ENCODE measurements at places on chromosomes 2 and 18.

DNA sequence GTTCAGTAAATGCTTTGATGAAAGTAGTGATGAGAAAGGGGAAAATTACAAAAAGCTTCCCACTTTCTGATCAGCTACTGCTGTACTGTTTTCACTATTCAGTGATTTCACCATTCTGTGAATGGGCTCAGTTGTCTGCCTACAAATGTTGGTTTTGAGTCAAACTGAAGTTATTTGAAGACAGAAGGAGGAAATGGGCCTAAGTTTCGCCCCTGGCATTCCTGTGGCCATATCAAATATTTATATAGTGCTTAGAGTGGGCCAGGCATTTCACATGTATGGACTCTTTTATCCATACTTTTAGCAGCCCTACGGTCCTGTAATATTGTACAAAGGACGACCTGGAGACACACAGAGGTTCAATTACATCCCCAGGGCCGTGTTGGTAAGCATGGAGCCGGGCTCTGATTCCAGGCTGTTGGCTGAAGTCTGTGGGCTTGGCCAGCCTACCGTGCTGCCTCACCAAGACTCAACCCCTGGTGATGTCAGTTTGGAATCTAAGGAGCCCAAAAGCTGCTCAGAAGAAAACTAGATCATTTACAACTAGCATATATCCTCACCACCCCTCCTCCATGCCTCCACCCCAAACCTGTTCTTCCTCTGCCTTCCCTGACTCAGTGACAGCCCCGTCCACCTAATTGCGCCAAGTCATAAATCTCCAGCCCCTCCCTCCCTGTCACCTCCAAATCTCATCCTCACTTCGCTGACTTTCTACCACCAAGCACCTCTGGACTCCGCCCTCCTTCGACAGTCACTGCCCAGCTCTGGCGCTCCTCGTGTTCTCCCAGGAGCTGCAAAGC is 10.1 kb upstream of the GRHL1 start:
- H3K4me3 ChIP-seq: no peak overlapping the region
- peaks cover 9% of the 10 kb centered on the region for H3K27me3 ChIP-seq
- no peak overlapping the region for H3K27ac ChIP-seq
- H3K4me1 ChIP-seq: peaks cover 3% of the 10 kb centered on the region

DNA sequence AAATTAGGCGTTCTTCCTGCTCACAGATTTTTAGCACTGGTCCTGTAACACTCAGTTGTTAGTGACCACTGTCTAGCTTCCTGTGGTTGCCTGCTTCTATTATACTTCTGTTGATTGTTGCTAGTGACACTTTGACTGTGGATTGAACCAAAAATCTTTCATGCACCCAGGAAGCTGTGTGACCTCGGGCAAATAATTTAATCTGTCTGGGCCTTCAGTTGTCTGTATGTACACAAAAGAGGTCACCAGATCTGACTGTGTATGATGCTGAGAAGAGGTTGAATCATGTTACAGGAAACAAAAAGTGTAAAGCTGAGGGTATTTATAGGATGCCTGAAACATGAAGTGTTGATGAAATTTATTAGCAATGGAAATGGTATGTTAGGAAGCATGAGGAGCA is 12.7 kb downstream of the ICOS start:
- peaks cover 80% of the 10 kb centered on the region for H3K36me3 ChIP-seq
- H3K27ac ChIP-seq: peak overlapping the region; percentile 91
- peak overlapping the region; percentile 73 for H3K4me3 ChIP-seq
- no peaks in the 10 kb centered on the region for H3K27me3 ChIP-seq
- H3K4me1 ChIP-seq: peaks cover 91% of the 10 kb centered on the region

DNA sequence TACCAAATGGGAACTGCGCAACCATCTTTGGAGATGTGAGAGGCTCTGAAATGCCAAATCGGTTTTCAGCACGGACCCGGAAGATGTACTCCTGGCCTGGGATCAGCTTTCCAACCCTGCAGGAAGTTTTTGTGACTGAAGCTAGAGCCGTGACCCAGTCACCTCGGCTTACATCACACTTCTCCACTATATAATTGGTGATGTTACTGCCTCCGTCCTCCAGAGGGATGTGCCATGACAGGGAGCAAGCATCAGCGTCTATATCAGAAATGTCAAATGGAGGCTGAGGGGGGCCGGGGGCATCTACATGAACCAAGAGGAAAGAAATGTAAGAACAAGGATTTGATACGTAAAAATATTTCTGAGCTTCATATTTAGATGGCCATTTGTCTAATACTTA is 104.4 kb downstream of the PLEKHA3 start:
- no peaks in the 10 kb centered on the region for H3K4me1 ChIP-seq
- H3K36me3 ChIP-seq: peaks cover 52% of the 10 kb centered on the region
- DNase-seq: no peak
- no peak overlapping the region for H3K4me3 ChIP-seq
- no peak overlapping the region for H3K27ac ChIP-seq

DNA sequence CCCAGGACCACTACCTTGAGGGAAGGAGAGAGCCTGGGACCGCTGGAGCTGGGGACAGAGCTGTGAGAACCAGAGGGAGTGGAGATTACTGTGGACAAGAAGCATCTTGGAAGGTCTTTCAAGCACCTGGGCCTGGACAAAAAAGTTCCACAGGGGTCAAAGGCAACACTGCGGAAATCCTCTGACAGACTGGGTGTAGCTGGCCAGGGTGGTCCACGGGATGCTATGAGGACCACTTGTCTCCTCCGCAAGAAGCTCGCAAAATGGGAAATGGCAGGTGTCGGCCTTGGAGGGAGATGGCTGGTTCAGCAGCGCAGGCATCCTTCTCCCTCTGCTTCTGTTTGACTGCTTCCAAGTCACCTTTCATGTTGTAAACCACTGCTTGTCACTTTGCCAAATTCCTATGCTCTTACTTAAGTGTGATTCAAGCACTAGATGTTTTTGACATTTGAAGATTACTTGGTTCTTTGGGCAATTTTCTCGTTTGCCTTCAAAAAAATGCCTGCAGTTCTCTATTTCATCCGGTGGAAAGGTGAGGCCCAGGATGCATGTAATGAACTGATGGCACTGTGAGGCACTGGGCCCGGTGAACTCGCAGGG is 27.7 kb downstream of the KLHL29 start:
- H3K4me1 ChIP-seq: no peaks in the 10 kb centered on the region
- H3K27ac ChIP-seq: no peak overlapping the region
- no peaks in the 10 kb centered on the region for H3K36me3 ChIP-seq

DNA sequence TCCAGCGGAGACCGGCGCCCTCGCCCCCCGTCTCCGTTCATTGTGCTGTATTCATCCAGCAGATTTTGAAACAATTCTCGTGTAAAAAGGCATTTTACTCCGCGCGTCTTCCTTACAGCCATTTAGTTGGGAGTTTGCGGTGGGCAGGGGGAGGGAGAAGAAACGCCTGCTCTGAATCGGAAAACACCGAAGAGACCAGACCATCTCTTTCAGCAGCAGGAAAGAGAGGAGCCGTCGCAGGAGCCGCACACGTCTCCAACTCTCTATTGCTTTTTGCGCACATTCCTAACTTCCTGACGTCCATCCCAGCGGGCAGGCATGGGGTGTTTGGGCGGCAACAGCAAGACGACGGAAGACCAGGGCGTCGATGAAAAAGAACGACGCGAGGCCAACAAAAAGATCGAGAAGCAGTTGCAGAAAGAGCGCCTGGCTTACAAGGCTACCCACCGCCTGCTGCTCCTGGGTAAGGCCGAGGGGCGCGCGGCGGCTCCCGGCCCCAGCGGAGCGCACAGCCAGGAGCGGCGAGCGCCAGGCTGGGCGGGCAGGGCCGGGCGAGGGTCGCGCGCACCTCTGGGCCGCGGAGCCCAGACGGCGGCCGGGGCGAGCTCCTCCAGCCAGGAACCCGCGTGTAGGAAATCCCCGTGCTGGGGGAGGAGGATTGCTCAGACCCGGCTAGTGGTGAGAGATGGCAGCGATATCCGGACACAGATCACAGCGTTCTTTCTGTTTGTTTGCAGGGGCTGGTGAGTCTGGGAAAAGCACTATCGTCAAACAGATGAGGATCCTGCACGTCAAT is 63.2 kb downstream of the GNAL start:
- H3K4me1 ChIP-seq: peaks cover 10% of the 10 kb centered on the region
- peak overlapping the region; percentile 63 for H3K4me3 ChIP-seq
- DNase-seq: peak; percentile 41
- H3K27ac ChIP-seq: no peak overlapping the region

- DNase-seq: no peak
- peaks cover 1% of the 10 kb centered on the region for H3K4me1 ChIP-seq
- H3K27me3 ChIP-seq: peaks cover 35% of the 10 kb centered on the region
- H3K27ac ChIP-seq: no peak overlapping the region
- no peaks in the 10 kb centered on the region for H3K36me3 ChIP-seq
- H3K4me3 ChIP-seq: no peak overlapping the region
Observed at GRCh38 chr18:37481072-37481471, 84.5 kb downstream of the CELF4 start.

GRCh38 chr18:3624935-3625741 is 175.2 kb downstream of the TGIF1 start:
- peak; percentile 81 for DNase-seq
- H3K4me3 ChIP-seq: peak overlapping the region; percentile 42
- no peaks in the 10 kb centered on the region for H3K36me3 ChIP-seq
- no peaks in the 10 kb centered on the region for H3K27me3 ChIP-seq

DNA sequence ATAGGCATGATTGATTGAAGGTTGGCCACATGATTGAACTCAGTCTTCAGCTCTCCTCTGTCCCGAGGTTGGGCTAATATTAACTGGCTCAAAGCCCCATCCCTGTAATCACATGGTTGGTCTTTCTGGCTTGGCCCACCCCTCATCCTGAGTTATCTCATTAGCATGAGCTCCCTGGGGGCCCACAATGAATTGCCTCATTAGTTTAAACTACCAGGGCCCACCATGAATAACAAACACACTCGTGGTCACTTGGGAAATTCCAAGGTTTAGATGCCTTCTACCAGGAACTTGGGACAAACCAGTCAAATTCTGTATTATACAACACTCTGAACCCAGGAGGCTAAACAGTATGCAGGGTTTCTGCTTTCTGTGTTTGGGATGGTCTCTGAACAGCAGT is 121.7 kb upstream of the B3GNT2 start:
- no peaks in the 10 kb centered on the region for H3K27me3 ChIP-seq
- no peak overlapping the region for H3K4me3 ChIP-seq
- peaks cover 25% of the 10 kb centered on the region for H3K36me3 ChIP-seq
- no peak for DNase-seq
- H3K27ac ChIP-seq: no peak overlapping the region

GRCh38 chr2:208280234-208280633 is 14.2 kb downstream of the PIKFYVE start:
- no peak overlapping the region for H3K4me3 ChIP-seq
- DNase-seq: no peak
- peaks cover 57% of the 10 kb centered on the region for H3K36me3 ChIP-seq
- H3K27me3 ChIP-seq: no peaks in the 10 kb centered on the region
- H3K4me1 ChIP-seq: peaks cover 22% of the 10 kb centered on the region

DNA sequence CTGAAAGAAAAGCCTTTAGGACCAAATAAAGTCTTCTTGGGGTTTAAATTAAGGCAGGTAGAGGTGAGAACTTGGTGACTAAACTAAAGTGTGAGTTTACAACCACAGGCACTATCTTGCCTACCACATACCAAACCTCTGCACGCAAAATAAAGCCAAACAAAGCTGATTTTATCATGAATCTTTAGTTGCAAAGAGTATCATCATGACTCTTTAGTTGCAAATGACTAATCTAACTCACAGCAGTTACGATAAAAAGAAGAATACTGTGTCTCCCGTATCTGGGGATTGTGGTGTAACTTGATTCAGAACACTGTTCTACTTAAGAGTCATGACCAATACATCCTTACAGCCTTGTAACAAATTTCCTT is 11.2 kb downstream of the CFAP210 start:
- H3K4me3 ChIP-seq: no peak overlapping the region
- DNase-seq: peak; percentile 40
- peaks cover 15% of the 10 kb centered on the region for H3K4me1 ChIP-seq
- H3K36me3 ChIP-seq: no peaks in the 10 kb centered on the region
- peaks cover 2% of the 10 kb centered on the region for H3K27me3 ChIP-seq

DNA sequence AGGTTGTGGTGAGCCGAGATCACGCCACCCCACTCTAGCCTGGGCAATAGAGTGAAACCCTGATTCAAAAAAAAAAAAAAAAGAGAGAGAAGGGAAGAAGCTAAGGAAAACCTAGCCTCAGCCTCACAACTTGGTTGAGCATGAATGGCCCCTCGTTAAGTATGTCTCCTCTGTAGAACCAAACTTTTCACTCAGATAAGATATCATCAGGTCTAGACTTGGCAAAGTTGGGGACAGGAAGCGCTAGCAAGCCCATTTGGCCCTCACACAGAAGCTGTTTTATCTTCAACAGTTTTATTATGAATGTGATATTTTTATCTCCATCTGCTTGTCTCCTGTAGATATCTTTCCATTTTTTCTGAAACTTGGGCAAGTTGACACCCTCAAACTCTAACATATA is 3.5 kb upstream of the ASXL2 start:
- no peak overlapping the region for H3K4me3 ChIP-seq
- H3K4me1 ChIP-seq: peaks cover 24% of the 10 kb centered on the region
- no peak overlapping the region for H3K27ac ChIP-seq
- H3K36me3 ChIP-seq: peaks cover 3% of the 10 kb centered on the region
- no peaks in the 10 kb centered on the region for H3K27me3 ChIP-seq
- DNase-seq: no peak

- H3K4me1 ChIP-seq: no peaks in the 10 kb centered on the region
- no peak overlapping the region for H3K27ac ChIP-seq
- H3K27me3 ChIP-seq: no peaks in the 10 kb centered on the region
- no peak for DNase-seq
- no peaks in the 10 kb centered on the region for H3K36me3 ChIP-seq
Observed at GRCh38 chr2:163715668-163716067, 20.1 kb downstream of the FIGN start.

DNA sequence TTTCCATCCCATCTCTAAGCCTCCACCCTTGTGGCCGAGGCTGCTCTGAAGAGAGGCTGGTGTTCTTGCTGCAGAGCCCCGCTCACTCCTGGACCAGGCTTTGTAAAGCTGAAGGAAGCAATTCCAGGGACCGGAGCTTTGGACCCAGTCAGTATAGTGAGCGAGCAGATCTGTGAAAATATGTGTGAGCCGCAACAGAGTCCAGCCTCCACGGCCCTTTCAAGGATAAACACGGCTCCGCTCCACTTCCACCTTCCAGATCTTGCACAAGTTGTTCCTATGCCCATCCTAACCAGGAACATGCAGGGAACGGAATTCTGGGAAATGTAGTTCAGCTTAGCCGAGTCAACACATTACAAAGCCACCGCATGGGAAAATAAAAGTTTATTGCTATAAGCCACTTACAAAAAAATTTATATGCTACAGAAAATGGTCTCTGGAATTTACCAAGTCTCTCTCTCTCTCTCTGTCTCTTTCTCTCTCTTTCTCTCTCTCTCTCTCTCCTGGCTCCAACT is 151.7 kb upstream of the ZNF521 start:
- peaks cover 3% of the 10 kb centered on the region for H3K27me3 ChIP-seq
- no peak overlapping the region for H3K4me3 ChIP-seq
- H3K4me1 ChIP-seq: no peaks in the 10 kb centered on the region

DNA sequence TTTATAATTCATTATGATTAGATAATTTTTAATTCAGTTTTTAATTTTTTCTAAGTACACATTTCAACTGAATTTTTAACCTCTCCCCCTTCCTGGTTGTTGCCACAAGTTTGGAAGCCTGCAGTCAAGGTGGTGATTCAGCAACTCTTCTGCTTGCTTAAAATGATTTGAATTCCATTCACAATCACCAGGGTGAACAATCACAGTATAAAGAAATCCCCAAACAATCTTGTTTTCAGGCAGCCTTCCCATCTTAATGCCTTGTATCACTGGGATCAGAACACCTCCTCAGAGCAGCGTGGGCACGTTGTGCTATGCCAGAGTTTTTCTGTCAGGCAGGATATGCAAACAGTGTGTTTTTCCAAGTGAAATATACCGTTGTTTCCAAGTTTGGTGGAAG is 46.7 kb upstream of the BARD1 start:
- no peak overlapping the region for H3K27ac ChIP-seq
- no peak for DNase-seq
- H3K36me3 ChIP-seq: no peaks in the 10 kb centered on the region
- H3K4me1 ChIP-seq: no peaks in the 10 kb centered on the region
